Dermis microvascular lymphatic vessel endothelial cell (primary cell): ENCODE measurements at places on chromosomes 4 and X. TPM values are rescaled to one million over a fixed set of nuclear protein-coding genes. Genes with fewer than 3 reads are reported as not detected.

SEC24B gene
- total RNA-seq: 10.0 and 16.1 TPM in 2 replicates

TDO2 gene
- not detected in 2 replicates for total RNA-seq

F9 gene
- total RNA-seq: not detected in 2 replicates

USP17L28 gene
- total RNA-seq: not detected in 2 replicates

COX7B2 gene
- total RNA-seq: not detected in 2 replicates

PCDH19 gene
- total RNA-seq: 0.13 and 0.25 TPM in 2 replicates

RIPPLY1 gene
- not detected in 2 replicates for total RNA-seq

FAM156B gene
- total RNA-seq: 3.6 and 7.6 TPM in 2 replicates

ADH4 gene
- total RNA-seq: not detected in 2 replicates

SLC16A2 gene
- total RNA-seq: 0.39 and 1.0 TPM in 2 replicates

GRCh38 chrX:9873952-9874351, 87.7 kb downstream of the SHROOM2 start:
- DNase-seq: no peak

- no peak for DNase-seq
Measured at GRCh38 chr4:11431111-11431510, 2.4 kb upstream of the HS3ST1 start.

- peak; percentile 3 for DNase-seq
Measured at GRCh38 chr4:166123546-166123945, 250.5 kb downstream of the TLL1 start.

- no peak for DNase-seq
Measured at GRCh38 chr4:102091656-102092055, 253.6 kb downstream of the SLC39A8 start.

DNA sequence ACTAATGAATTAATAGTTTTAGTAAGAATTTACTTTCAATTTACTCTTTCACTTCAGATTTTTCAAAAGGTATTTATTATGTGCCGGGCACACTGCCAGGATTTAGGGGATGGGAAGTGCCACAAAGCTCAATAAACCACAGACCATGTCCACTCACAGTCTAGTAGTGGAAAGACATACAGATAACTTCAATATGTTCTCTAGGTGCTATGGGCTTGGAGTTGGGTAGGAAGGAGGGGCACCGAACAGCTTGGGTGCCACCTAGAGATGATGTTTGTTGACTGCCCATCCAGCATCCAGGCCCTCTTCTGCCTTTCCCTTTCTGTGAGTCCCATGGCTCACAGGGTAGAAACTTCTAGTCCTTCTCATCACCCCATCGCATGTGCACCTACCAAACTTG, 17.8 kb downstream of the MFAP3L start:
- DNase-seq: no peak

- DNase-seq: no peak
Measured at GRCh38 chr4:7420661-7421040, 14.1 kb downstream of the PSAPL1 start.

- no peak for DNase-seq
Measured at GRCh38 chr4:124449881-124450280, 262.7 kb downstream of the ANKRD50 start.

DNA sequence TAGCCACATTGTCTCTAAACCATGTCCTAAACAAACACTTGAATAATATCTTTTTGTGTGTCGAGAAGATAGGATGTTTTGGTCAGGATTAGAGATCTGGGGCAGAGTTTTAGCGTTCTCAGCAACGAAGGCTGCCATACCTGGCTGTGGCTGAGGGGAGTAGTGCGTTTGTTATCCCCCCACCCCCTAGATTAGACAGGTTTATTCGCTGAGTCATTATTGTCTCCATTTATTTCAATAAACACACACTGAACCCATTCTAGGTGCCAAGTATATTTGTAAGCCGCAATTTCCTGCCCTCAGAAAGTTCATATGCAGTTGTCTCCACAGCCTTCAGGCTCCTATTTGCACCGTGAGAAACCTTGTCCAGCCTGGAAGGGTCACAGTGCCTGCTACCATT, 1684.8 kb upstream of the TENM3 start:
- no peak for DNase-seq

- DNase-seq: no peak
Measured at GRCh38 chr4:115275615-115276014, 162.2 kb upstream of the NDST4 start.

- DNase-seq: no peak
Measured at GRCh38 chrX:133783274-133783673, 202.1 kb downstream of the GPC3 start.

DNA sequence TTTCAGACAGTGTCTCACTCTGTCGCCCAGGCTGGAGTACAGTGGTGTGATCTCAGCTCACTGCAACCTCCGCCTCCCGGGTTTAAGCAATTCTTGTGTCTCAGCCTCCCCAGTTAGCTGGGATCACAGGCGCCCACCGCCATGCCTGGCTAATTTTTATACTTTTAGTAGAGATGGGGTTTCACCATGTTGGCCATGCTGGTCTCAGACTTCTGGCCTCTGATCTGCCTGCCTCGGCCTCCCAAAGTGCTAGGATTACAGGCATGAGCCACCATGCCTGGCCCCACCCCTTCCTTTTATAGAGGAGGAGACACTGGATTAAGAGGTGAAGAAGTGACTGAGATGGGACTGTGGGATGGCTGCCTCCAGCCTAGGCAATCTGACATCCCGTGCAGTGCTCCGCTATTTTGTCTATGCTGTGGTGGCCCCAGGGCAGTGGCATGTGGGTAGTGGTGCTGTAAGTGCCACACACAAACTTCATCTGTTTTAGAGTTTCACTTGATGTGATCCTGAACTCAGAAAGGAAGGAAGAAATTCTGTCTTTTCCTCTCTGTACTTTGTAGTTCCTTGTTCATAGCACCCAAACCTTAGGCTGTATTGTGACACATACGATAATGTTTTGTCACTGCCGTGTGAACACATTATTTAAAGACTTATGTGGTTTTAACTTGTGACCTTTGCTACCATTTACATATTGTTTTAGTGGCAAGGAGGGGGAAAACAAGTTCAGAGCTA, 48.9 kb downstream of the FNIP2 start:
- DNase-seq: no peak

DNA sequence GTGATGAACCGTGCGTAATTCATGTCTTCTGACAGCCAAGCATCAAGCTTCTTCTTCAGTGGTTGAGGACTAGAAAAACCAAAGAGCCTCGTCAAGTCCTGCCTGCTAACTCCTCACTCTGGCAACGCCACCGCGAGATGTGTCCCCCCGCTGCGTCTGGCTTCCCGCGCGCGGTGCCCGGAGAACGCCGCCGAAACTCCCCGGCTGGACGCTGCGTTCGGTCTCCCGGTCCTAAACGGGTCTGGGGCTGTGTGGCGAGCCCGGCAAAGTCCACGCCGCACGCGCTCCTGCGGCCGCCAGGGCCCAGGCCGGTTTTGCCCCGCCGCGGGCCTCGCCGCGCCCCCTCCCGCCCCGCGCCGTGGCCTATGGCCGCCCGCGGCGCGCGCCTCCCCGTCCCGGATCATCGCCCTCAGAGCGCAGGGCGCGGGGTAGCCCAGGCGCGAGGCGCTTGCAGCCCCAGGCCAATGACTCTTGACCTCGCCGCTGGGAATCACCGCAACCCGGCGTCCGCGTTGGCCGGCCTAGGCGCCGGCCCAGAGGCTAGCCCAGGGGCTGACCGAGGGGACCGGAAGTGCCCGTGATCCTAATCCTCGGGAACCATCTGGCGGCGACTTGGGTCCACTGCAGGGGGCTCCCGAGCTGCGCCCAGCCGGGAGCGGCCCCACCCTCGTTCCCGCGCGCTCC, at the start of gene AADAT:
TSS of gene AADAT (minus strand) at position 289 of the 684 bp plus-strand sequence. CDS start at position 23, 266 bp downstream.
- DNase-seq: peak; percentile 52

GRCh38 chr4:120977435-120977997, 55.0 kb upstream of the PRDM5 start:
- DNase-seq: peak; percentile 7

DNA sequence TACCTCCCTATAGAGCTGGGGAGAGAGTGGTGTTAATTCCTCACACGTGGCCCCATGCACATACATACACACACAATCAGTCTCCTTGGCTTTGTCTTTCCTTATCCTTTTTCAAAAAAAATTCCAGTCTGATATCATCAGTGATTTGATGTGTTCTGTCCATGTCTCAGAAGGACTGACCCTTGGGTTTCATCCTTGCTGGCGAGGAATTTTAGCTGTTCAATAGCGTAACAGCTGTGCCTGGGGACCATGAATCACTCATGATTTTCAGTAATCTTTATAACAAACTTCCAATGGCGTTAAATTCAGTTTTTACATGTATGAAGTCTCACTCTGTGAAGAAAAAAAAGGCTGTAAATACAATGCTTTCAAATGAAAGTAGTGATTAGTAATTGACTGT, 204.6 kb downstream of the RBMX2 start:
- no peak for DNase-seq

DNA sequence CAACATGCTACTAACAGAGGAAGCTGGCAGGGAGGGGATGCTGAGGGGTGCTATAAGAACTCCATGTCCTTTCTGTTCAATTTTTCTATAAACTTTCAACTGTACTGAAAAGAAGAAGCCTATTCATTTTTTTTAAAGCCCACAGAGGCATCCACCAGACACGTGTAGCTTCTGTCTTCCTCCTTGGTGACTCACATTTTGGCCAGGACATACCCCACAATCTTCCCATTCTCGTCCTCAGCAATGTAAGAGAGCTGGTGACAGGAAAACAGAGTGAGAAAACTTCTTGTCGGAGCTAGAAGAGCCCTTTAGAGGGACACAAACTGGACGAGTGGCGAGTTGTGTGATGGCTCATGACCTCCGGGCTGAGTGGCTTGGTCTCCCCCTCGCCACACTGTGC, 1.1 kb downstream of the NAA10 start:
- no peak for DNase-seq

- no peak for DNase-seq
Measured at GRCh38 chrX:77114501-77114900, 332.7 kb upstream of the FGF16 start.

DNA sequence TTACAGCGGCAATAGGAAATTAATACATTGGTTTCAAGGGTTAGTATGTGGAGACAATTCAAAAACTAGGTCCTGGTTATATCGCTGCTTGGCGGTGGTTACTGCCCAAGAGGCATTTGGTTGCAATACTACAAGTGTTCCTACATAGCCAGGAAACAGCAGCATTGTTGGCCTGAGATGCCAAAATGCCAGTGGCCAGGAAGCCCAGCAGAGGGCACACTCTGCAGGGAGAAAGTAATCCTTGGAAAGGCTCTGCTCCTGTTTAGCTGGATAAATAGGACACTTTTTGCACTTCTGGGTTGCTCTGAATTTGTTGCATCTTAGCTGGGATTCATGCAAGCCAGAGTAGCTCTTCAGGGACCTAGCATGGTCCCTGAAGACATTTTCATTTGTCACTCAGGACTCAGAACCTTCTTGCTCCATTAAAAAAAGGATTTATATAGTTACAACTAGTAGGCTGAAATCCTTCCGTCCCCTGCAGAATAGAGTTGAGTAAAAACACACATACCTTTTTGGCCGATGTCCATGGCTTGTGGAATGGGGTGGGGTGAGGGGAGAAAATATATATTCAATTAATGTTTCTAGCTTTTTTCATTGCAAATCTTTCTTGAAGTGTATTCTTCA, 8.1 kb upstream of the GPR119 start:
- DNase-seq: peak; percentile 12

- DNase-seq: peak; percentile 15
Measured at GRCh38 chr4:51885363-51885762, 42.4 kb downstream of the DCUN1D4 start.

GRCh38 chr4:112704991-112705845, 68.3 kb downstream of the LARP7 start:
- DNase-seq: peak; percentile 3

GRCh38 chrX:68647156-68647957, at the start of gene STARD8:
TSS of gene STARD8 (plus strand) at chrX:68647666. CDS start at chrX:68647883, 217 bp downstream.
- peak; percentile 20 for DNase-seq

DNA sequence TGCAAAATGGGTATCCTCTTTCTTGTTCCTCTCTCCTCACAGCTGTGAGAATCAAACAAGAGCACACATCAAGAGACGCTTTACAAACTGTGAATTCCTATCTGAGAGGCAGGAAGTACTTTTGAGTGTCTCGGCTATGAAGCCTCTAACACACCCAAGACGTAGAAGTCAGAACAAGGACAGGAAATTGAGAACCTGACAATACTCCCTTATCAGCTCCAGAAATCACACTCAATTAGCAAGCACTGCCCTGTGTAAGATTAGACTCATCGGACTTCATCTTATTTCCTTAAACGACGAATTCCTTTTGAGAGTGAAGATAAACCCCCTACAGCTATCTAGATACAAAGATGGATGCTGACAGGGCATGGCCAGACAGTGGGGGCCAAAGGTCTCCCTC, 50.7 kb upstream of the CRMP1 start:
- no peak for DNase-seq

GRCh38 chrX:34300871-34301270, 168.8 kb upstream of the FAM47A start:
- DNase-seq: peak; percentile 61

- no peak for DNase-seq
Measured at GRCh38 chrX:7950865-7951264, 23.7 kb upstream of the PNPLA4 start.

DNA sequence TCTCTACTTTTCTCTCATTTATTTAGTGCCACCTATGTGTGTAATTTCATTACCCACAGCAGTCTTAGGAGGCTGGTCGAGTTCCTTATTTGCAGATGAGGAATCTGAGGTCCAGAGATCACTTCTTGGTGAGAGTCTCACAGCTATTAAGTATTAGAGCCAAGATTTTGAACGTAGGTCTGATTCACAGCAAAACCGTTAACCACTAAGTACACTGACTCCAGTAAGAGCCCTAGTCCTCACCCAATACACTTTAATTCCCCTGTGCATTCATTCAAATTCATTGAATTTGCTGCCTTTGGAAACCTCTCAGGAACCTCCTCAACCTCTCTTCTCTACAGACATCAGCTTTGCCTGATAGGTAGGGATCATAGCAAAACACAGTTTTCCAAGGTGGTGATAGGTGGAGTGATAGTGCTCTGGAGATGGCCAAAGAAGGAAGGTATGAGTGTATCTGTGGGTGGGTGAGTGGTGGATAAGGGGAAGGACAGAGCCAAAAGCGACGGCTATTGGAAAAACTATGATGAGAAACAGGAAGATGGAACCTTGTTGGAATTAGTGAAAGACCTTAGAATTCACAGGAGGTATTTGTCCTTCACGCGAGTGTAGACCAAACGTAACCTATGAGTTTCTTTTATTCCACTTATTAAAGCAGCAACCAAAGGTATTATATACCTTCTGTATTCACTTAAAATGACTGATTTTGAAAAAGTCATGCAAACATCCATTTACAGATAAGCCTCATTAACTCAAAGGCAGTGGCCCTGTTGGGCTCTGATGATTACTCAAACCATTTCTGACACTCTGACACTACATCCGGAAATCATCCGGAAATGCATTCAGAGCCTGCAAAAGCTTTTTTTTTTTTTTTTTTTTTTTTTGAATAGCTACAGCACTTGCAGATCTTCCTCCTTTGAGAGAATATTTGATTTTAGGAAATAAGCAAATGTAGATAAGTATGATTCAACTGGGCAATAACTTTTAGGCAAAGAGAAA, 6.3 kb downstream of the FMR1 start:
- DNase-seq: peak; percentile 23

DNA sequence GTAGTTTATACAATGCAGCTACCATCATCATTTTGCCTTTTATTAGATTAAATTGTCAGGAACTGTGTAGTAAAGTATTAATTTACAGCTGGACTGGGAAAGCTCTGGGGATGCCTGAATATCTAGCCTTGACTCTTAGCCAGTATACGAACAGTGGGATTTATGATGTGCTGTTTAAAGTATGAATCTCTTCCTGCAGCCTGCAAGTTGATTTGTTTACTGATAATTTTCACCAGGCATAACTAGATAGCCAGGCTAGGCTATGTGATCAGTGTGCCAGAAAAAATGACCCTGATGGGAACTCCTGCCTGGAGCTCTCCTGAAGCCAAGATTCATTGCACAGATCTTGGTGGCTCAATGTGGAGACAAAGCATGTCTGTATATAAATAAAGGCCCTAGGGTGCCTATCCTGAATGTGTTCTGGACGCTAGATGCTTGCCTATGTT, 119.2 kb downstream of the SCLT1 start:
- DNase-seq: no peak
